ENCODE measurements at places on chromosomes 5 and 9.

- DNase-seq: no peak
Measured at GRCh38 chr5:62589504-62589903, 10.9 kb downstream of the LRRC70 start.

DNA sequence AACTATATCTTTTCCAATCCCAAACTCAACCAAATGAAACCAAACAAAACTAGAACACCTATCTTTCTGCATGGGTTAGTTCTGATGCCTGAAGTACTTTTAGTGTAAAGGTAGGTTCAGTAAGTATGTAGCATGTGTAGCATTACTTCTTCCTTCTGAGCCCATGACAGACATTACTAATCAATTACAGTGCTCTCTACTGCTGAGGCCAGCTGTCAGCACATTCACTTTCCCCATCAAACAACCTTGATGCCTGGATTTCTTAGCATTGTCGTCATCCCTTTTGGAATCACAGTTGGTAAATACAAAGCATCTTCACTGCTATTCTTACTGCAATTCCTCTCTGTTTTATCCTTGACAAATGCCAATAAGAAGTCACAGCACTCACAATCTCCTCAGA lies 103.2 kb downstream of the PTTG1 start:
- DNase-seq: no peak

- DNase-seq: no peak
Measured at GRCh38 chr5:146003852-146004251, 67.5 kb downstream of the SH3RF2 start.

- DNase-seq: no peak
Measured at GRCh38 chr5:124240732-124241131, 505.7 kb downstream of the ZNF608 start.

- DNase-seq: no peak
Measured at GRCh38 chr5:62041156-62041756, 264.8 kb upstream of the KIF2A start.

- DNase-seq: no peak
Measured at GRCh38 chr5:12237837-12238575, 333.8 kb upstream of the CTNND2 start.

DNA sequence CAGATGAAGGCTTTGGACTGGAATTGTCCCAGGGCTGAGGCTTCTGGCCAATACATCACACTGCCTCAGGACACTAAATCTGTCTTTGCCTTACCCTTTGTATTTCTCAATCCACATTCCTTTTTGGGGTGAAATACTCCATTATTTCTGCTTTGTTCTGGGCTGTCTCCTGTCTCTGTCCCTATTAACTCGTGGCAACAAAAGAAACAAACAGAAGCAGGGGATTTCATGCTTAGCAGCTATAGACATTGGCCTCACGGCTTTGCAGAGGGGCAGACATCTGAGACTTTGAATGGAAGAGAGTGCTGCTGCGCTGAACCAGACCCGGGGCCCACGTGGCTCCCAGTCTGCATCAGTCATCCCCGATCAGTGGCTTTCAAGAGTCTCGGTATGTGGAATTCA lies 129.7 kb downstream of the ARL15 start:
- no peak for DNase-seq

GRCh38 chr9:93588641-93589609 lies 12.5 kb downstream of the PHF2 start:
- DNase-seq: no peak

DNA sequence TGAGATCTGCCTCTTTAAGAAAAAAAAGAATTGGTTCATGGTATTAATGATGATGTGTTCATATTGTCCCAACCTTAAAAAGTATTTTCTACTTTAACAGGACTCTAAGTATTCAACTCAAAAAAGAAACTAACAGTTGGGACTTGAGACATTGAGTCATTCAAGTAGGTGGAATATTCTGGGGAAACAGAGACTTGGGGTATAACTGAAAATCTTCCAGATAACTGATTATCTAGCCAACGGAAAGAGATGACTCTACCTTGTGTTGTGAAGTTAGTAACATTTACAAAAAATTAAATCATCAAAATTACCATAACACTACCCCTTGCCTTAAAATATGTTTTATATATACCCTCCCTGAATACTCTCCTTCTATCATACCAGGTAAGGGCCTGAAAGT lies 19.1 kb downstream of the OXCT1 start:
- no peak for DNase-seq

DNA sequence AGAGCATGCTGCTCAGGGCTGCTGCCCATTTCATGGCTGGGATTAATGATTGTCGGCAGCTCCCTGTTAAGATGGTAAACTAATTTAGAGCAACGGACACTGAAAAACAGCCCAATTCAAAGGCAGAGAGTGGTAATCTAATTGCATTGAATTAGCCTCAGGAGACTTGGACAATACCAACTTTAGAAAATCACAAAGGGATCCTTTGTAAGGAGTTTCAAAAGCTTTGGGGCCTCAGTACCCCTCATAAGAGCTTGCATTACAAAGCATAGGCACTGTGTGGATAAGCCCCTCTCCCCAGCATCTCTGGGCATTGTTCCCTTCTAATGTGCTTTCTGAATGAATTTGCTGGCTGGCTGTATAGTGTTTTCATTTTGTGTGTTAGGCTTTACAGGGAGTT lies 6.7 kb downstream of the GLRA1 start:
- no peak for DNase-seq

DNA sequence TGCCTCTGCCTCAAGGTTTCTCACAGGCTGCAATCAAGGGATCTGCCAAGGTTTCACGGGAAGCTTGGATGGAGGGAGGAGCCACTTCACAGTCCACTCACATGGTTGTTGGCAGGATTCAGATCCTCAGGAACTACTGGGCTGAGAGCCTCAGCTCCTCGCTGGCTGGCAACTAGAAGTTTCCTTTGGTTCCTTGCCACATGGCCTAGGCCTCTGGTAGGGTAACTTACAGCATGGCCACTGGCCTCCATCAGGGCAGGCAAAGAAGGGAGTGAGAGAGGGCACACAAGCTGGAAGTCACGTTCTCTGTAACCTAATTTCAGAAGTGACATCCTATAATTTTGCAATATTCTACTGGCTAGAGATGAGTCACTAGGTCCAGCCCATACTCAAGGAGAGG lies 32.2 kb downstream of the SPOCK1 start:
- DNase-seq: no peak

DNA sequence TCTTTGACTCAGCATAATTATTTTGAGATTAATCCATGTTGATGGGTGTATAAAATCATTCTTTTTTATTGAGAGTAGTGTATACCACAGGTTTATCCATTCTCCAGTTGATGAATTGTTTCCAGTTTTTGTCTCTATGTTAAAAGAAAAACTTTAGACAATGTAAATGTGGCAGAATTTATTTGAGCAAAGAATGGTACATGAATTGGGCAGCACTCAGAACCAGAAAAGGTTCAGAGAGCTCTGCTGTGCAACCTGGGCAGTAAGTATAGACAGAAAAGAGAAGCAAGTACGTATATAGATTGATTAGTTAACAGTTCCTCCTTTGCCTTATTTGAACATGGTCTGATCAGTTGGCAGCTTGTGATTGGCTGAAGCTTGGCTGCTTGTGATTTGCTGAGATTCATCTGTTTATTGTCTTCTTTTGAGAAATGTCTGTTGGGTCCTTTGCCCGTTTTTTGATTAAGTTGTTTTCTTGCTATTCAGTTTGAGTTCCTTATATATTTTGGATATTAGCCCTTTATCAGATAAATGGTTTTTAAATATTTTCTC lies 41.4 kb downstream of the CDC42SE2 start:
- no peak for DNase-seq

DNA sequence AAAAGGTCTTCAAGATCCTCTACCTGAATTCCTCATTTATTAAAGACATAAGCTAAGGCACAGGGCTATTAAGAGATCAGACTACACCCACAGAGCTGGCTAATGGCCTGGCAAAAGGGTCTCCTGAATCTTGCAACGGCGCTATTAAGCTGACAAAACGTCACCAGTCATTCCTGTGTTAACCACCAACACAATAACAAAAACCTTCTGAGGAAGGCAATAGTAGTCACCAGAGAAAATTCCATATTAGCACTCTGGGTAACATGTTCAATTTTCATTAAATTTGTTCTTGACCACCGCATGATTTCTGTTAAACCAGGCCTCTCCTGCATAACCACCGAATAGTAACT lies 77.0 kb downstream of the GNAQ start:
- DNase-seq: no peak

DNA sequence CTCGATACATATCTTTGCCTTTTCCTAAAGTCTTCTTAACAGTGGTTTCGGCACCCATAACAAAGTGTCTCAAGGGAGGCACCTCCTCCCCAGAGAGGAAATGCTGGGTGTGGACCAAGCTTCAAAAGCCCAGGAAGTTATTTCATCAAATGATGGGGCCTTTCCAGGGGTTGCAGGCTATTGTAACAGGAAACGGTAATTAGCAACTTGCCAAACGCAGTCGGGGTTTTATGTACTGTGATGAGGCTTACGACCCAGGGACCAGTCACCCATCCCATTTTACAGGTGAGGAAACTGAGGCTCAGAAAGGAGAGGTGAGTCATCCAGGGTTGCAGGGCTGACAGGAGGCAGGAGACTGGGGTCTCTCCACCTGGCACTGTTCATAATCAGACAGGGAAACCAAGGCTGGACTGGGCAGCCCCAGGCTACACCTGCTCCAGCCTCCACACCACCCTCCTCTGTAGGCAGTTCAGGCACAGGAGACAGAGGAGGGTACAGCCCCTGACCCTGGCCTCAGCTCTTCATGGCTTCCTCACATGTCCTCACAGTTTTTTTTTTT lies 30.0 kb upstream of the SUSD3 start:
- DNase-seq: no peak

DNA sequence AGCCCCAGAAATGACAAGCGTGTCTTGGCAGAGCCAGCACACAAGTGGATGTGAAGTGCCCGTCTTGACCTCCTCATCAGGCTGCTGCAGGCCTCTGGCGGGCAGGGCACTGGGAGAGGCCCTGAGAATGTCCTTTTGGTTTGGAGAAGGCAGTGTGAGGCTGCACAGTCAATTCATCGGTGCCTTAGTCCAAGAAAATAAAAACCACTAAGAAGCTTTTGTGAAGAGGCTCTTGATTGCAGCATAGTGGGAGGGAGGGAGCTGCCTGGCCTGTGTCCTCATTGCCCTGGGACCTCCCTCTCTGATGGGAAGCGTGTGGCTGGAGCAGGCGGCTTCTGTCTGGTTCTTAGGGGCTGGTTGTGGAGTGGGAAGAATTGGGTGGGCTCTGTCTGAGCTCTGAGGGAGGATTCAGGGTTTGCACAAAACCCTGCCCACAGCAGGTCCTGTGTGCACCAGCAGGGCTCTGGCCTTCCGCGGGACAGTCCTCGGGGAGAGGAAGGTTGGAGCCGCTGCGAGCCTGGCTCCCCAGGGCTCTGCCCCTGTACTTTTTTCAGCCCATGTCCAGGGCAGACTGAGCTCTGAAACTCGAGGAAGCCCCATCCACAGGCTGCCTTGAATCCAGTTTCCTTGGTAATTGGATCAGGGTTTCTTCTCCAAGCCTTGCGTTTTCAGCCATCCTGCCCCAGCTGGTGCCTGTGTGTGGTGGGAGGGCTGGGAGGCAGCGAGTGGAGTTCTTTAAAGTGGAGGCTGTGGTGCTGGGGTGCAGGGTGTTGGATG lies 1.1 kb downstream of the HRCT1 start:
- DNase-seq: peak; percentile 34

DNA sequence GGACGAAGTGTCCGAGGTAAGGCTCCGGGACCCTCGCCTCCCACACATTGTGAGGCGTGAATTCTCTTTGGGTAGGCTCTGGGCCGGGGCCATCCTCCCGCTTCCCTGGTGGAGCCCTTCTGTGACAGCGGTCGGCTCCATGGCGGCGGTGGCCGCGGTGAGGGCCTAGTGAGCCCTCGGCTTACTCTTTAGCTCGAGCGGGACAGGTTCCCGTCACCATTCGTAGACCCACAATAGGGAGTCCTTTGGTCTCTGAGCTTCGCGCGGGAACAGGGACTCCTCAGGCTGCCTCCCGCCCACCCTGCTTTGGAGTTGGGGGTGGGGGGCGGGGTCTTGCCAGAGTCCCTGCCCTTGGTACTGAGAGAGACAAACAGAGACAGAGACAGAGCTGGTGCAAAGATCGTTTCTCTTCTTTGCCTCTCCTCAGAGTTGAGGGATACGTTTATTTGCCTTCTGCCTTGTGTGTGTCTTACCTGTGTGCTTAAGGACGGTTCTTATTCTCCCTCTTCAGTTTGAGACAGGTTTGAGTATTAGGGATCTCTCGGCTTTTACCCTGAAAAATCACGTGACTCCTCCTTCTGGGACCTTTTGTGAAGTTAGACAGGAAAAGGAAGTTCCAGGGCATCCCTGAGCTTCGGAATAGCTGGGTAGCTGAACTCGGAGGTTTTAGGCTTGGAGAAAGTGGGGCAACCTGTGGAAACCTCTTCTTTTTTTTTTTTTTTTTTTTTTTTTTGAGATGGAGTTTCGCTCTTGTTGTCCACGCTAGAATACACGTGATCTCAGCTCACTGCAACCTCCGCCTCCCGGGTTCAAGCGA lies 833 bp downstream of the ANKHD1 start:
- DNase-seq: no peak

- DNase-seq: no peak
Measured at GRCh38 chr5:160442824-160443431, 21.3 kb downstream of the PTTG1 start.

- DNase-seq: peak; percentile 0
Measured at GRCh38 chr9:28774433-28775235, 1201.4 kb upstream of the C9orf72 start.

GRCh38 chr9:133712221-133713100 lies 25.7 kb downstream of the SARDH start:
- no peak for DNase-seq

DNA sequence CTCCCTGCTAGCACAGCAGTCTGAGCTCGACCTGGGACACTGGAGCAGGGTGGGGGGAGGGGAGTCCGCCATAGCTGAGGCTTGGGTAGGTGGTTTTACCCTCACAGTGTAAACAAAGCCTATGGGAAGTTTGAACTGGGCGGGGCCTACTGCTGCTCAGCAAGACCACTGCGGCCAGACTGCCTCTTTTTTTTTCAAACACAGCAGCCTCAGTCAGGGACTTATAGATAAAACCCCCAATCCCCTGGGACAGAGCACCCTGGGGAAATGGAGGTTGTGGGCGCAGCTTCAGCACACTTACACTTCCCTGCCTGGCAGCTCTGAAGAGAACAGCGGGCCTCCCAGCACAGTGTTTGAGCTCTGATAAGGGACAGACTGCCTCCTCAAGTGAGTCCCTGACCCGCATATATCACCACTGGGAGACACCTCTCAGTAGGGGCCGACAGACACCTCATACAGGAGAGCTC lies 151.1 kb upstream of the APC start:
- DNase-seq: no peak
